HT-29 (cell line): ENCODE measurements at places on chromosomes 4 and X. TPM values are rescaled to one million over a fixed set of nuclear protein-coding genes. Genes with fewer than 3 reads are reported as not detected.

GRCh38 chrX:137550665-137551261 lies 15.2 kb upstream of the ZIC3 start:
- no peak for DNase-seq

- DNase-seq, result no peak
Observed at GRCh38 chr4:26613237-26613636, 29.4 kb downstream of the TBC1D19 start.

- no peak for DNase-seq
Observed at GRCh38 chr4:7424553-7425111, 10.1 kb downstream of the PSAPL1 start.

PLP1 gene
- total RNA-seq, result not detected in 2 replicates

DNA sequence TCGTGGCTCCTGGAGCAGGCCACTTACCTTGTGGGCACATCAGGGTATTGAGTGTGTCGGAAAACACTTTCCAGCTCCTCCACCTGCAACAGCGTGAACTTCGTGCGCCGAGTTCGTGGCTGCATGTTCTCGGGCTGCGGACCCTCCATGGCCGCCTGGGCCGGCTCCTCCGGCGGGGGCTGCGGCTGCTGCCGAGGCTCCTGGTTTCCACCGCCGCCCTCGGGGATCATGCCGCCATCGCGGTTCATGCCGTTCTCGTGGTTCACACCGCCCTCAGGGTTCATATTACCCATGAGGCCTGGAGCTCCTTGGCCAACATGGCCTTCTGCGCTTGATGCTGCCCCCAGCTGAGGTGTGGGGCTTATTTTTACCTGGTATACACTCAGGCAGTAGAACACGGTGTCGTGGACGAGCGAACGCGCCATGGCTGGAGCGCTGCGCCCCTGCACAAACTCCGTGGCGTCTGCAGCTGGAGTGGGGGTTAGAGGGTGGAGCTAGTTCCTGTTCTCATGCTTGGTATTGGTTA lies at the start of gene RHOXF1:
RHOXF1 (minus strand) TSS at position 476 of the 526 bp plus-strand sequence; CDS start at position 425, 51 bp downstream.
- no peak for DNase-seq

BEND2 gene
- not detected in 2 replicates for total RNA-seq

DNA sequence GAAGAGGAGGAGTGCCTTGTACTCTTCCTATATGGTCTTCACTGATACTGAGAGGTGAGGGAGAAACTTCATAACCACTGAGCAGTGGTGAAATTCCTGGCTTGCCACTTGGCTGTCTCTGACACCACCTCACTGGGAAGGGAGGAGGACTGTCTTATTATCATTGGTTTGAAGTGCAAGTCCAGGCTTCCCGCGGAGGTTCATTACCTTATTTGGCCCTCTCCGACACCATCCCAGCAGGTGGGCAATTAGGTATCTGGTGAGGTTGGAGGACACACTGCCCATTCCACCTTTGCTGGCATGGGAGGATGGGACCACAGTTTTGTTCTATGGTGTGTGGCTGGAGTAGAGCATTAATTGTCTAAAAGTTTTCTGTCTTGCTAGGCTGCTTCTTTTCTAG lies 206.1 kb downstream of the LHFPL1 start:
- no peak for DNase-seq

STK26 gene
- 18.8 and 25.8 TPM in 2 replicates for total RNA-seq

DNA sequence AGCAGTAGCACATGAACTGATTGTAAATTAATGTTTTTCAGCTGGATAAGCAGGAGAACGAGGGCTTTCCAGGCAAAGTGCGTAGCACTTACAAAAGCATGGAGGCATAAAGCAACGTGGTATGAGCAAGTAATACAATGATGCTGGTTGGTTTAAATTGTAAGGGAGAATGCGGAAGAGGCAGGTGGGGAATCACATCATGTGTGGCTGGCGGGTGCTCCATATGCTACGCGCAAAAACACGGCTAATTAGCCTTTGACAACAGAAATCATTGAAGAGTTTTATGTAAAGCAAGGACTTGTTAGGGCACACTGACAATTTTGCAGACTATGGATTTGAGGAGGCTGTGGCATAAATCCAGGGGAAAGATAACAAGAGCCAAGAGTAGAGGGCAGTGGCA lies 14.6 kb downstream of the SYTL4 start:
- no peak for DNase-seq

DNA sequence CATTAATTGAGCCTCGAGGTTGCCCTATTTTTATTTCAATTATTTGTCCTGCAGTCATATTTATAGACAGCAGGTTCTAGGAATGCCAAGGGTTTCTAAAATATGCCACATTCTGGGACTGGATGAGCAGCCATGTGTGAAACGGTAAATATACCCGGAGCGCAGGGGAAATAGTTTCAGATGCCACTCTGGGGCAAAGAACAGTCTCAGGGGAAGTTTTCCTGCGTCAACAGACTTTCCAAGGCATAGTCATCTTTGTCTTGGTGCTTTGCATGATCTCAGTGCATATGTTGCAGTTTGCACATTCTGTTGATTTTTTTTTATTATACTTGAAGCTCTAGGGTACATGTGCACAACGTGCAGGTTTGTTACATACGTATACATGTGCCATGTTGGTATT lies 71.0 kb downstream of the GPAT3 start:
- no peak for DNase-seq

DNA sequence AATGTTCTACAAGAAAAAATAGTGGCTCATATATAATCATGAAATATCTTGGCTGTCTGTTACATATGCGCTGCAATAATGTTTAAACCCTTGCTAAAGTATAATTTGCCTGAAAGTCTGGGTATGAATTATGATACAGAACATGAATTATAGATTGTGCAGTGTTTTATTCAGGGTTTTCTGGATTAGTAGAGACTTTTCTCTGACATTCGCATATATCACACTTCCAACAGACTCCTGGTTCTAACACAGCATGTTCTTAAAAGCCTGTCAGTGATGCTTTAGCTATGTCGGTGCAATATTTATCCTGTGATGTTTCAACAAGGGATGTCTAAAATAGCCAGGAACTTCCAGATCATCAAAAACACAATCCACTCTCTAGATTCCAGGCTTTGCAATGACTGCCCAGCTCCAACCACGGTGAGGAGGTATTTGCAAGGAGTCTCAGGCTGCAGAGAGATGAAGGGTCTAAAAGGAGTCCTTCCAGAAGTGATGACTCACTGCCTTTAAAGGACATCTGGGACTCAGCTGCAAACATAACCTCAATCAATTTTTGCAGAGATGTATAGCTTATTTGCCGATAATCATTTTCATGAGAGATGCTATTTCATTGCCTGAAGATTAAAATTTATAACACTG lies 69.4 kb downstream of the RWDD4 start:
- DNase-seq, result no peak

CYP4V2 gene
- 4.0 and 5.7 TPM in 2 replicates for total RNA-seq

GRCh38 chr4:152585023-152585441 lies 49.1 kb upstream of the FBXW7 start:
- no peak for DNase-seq
